Stimulated activated CD8-positive, alpha-beta memory T cell treated with anti-CD3 and anti-CD28 coated beads, Interleukin-4, amount 100 ng/mL, for 1 hour (primary cell): ENCODE measurements at places on chromosomes 3 and 15.

- DNase-seq, result no peak
Measured at GRCh38 chr3:14138109-14138877, 13.4 kb downstream of the TMEM43 start.

- DNase-seq, result no peak
Measured at GRCh38 chr15:100221471-100222348, 120.1 kb downstream of the ADAMTS17 start.

DNA sequence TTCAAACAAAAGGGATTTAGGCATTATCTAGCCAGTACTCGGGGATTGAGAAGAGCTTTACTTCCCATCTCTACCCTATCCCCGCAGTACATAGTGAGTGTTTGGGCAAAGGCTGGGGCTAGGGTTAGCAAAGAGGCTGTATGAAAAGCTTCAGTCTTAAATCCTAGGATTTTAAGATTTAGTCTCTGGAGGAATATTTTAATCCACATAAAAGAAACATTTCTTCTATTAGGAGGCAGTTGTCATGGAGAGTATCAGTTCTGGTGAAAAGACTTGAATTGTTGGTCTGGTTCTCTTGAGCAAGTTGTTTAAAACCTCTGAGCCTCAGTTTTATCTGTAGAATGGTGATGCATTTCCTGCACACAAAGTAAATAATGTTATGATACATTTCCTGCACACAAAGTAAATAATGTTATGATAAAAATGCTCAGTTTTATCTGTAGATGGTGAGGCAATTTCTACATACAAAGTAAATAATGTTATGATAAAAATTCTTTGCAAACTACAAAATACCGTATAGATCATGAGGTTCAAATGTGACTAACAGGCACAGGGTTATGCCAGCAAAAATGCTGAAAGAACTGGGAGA, 53.9 kb upstream of the ZBED2 start:
- no peak for DNase-seq

- no peak for DNase-seq
Measured at GRCh38 chr3:179760944-179761343, 108.1 kb downstream of the USP13 start.

- DNase-seq, result no peak
Measured at GRCh38 chr3:187839422-187839821, 94.2 kb upstream of the BCL6 start.

DNA sequence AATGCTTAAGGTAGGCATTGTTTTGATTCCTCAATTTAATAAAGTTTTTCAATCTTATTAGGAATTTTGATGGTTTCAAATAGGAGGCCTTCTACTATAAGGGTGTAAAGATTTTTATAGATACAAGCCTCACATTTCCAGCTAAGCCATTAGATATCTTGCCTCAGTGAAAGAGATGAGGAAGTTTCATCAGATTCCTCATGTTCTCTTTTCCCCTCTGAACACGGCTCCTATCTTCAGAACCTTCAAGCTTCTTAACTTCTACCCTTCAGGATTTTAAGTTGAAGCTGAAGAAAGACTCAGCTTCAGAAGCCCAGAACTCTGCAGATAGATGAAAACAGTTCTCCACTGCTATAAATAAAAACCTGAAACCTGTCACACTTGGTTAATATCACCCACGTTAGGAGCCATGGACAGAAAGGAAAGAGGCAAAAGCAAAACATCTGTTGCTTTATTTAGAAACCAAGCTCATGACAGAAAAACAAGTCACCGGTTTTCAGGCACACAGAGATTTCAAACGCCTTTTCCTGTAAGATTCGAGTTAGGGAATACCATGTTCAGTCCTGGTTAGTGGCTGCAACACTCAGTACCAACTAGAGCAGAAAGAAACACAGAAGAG, 82.2 kb upstream of the GOLGA8B start:
- DNase-seq, result no peak
